ENCODE measurements at places on chromosomes 4 and X.

- H3K27ac ChIP-seq = no peak overlapping the region
- H3K36me3 ChIP-seq = peaks cover 14% of the 10 kb centered on the region
- no peak overlapping the region for H3K4me3 ChIP-seq
- H3K27me3 ChIP-seq = no peaks in the 10 kb centered on the region
These were observed 108.6 kb downstream of the TBL1X start for GRCh38 chrX:9573282-9574106.

DNA sequence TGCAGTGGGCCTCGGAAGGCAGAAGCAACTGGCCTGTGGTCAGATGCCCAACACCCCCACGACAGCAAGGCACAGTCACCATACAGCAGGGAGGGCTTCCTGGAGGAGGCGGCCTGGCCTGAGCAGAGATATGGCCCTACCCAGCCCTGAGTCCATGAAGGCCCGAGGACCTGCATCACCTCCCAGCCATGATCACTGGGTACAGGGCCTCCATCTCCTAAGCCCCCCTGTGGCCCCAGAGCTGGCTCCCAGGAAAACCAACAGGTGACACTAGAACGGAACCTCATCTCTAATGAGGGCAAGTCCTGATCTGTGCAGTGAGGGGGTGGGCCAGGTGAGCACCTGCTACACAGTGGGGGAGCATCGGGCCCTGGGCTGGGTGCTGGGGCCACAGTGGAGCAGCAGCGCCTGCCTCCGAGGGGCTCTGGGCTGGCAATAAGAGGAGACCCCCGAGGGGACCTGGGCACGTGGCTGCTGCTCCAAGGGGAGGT lies 26.2 kb upstream of the MXD4 start:
- no peaks in the 10 kb centered on the region for H3K36me3 ChIP-seq
- no peak for DNase-seq
- H3K27ac ChIP-seq = no peak overlapping the region

- no peak for DNase-seq
- no peaks in the 10 kb centered on the region for H3K27me3 ChIP-seq
- no peak overlapping the region for H3K4me3 ChIP-seq
- H3K4me1 ChIP-seq = peaks cover 39% of the 10 kb centered on the region
- H3K36me3 ChIP-seq = peaks cover 9% of the 10 kb centered on the region
- peak overlapping the region; percentile 64 for H3K27ac ChIP-seq
These were observed 55.1 kb downstream of the SH3RF1 start for GRCh38 chr4:169215656-169216055.

DNA sequence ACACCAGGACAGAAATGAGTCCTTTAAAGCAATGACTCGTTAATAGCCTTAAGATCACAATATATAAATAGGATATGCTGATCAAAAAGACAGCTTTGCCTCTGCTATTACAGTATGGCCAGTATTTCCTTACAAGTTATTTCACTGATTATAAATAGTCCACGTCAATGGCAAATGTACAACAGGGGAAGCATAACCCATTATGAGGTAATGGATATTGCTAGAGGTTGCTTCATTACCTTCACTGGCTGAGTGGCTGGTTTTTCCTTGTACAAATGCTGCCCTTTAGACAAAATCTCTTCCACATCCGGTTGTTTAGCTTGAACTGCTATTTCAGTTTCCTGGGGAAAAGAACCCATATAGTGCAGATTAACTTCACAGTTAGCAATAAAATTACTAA lies 764.6 kb upstream of the FTHL17 start:
- no peaks in the 10 kb centered on the region for H3K36me3 ChIP-seq
- no peaks in the 10 kb centered on the region for H3K27me3 ChIP-seq
- H3K27ac ChIP-seq = no peak overlapping the region
- DNase-seq = no peak
- H3K4me3 ChIP-seq = no peak overlapping the region
- no peaks in the 10 kb centered on the region for H3K4me1 ChIP-seq

GRCh38 chr4:165699055-165699454 lies 174.0 kb upstream of the TLL1 start:
- no peaks in the 10 kb centered on the region for H3K36me3 ChIP-seq
- no peak overlapping the region for H3K4me3 ChIP-seq
- no peaks in the 10 kb centered on the region for H3K4me1 ChIP-seq
- H3K27ac ChIP-seq = no peak overlapping the region

GRCh38 chr4:176539091-176539784 lies 219.5 kb downstream of the SPCS3 start:
- DNase-seq = no peak
- H3K4me3 ChIP-seq = no peak overlapping the region
- no peaks in the 10 kb centered on the region for H3K36me3 ChIP-seq
- no peaks in the 10 kb centered on the region for H3K27me3 ChIP-seq
- no peaks in the 10 kb centered on the region for H3K4me1 ChIP-seq
- H3K27ac ChIP-seq = no peak overlapping the region

- H3K27ac ChIP-seq = no peak overlapping the region
- H3K4me3 ChIP-seq = no peak overlapping the region
- H3K27me3 ChIP-seq = no peaks in the 10 kb centered on the region
- no peak for DNase-seq
- H3K4me1 ChIP-seq = peaks cover 2% of the 10 kb centered on the region
- H3K36me3 ChIP-seq = no peaks in the 10 kb centered on the region
These were observed 514.4 kb downstream of the RPA4 start for GRCh38 chrX:97398030-97398551.

GRCh38 chr4:153523164-153523796 lies 57.1 kb downstream of the TMEM131L start:
- H3K4me1 ChIP-seq = peaks cover 99% of the 10 kb centered on the region
- H3K4me3 ChIP-seq = peak overlapping the region; percentile 71
- H3K27ac ChIP-seq = peak overlapping the region; percentile 90
- no peak for DNase-seq
- H3K27me3 ChIP-seq = no peaks in the 10 kb centered on the region
- H3K36me3 ChIP-seq = peaks cover 54% of the 10 kb centered on the region
